ENCODE measurements at places on chromosomes 13 and 19.

- DNase-seq = no peak
Measured at GRCh38 chr13:28375250-28375930, 119.5 kb downstream of the FLT1 start.

DNA sequence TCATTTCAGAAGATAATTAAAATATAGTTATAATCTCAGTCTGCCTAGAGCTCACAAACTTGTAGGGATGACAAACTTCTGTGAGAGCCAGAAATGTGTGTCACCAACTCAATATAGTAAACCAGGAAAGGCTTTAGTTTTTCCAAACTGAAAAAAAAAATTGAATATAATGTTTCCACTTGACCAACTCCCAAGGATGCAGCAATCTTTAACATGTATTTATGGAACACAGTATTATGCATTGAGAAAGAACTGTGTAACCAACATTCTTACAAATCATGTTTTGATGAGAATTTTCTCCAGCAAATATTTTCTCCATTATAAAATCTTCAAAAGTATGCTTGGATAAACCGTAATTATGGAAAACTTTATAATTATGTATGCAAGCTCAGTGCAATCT is 50.1 kb upstream of the KLF12 start:
- DNase-seq = no peak

GRCh38 chr13:99469041-99469440 is 32.2 kb upstream of the TM9SF2 start:
- peak; percentile 17 for DNase-seq

DNA sequence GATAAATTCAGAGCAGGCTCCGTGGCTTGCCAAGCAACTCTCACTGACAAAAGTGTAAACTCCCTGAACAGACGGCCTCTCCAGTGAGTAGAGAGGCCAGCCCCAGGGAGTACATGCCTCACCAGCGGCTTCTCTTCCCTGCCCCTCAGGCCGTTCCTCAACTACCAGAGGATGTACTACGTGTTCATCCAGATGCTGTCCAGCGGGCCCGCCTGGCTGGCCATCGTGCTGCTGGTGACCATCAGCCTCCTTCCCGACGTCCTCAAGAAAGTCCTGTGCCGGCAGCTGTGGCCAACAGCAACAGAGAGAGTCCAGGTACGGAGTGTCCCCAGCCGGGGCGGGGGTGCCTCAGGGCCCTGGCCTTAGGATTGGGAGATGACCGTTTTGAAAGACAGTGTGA is 93.4 kb upstream of the MCF2L start:
- no peak for DNase-seq

- DNase-seq = peak; percentile 52
Measured at GRCh38 chr19:7196763-7197118, 97.5 kb downstream of the INSR start.

- peak; percentile 100 for DNase-seq
Measured at GRCh38 chr19:38658462-38659306, 11.2 kb downstream of the ACTN4 start.

- no peak for DNase-seq
Measured at GRCh38 chr19:12834566-12834943, at the start of gene RTBDN. RTBDN (minus strand) TSS chr19:12834579; CDS start chr19:12829979, 4,600 bp downstream.

GRCh38 chr13:24916464-24916863 is 152.5 kb downstream of the RNF17 start:
- no peak for DNase-seq

DNA sequence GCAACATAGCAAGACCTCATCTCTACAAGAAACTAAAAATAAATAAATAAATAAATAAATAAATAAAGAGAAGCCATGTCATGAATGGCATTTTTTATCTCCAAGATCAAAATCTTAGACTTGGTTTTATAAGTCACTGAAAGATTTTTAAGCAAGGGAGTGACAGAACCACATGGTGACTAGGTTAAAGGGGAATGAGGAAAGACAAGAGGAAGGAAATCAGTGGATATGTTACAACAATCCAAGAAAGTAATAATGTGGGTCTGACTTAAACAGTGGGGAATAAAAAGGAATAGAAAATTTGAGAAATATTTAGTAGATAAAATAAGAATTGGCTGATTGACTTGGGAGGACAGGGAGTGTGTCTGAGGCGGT is 18.8 kb upstream of the MED4 start:
- DNase-seq = no peak

GRCh38 chr13:32225481-32225931 is 89.7 kb downstream of the ZAR1L start:
- DNase-seq = peak; percentile 38

DNA sequence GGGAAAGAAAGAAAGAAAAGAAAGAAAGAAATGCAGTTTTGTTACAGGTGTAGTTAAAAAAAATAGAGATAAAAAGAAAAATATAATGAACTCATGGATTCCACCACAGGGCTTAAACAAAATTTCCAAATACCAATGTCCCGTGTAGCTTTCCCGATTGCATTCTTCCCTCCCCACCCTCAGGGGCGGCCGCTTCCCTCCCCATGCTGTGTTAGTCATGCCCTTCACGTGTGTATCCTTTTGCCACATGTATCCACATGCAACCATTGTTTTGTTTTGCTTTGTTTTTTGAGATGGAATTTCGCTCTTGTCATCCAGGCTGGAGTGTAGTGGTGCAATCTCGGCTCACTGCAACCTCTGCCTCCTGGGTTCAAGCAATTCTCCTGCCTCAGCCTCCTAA is 3.6 kb upstream of the KMT5C start:
- DNase-seq = no peak

- DNase-seq = no peak
Measured at GRCh38 chr19:15986701-15987100, 37.9 kb downstream of the OR10H4 start.

GRCh38 chr13:44679597-44679996 is 103.5 kb upstream of the TSC22D1 start:
- DNase-seq = no peak

GRCh38 chr13:113474179-113474578 is 16.3 kb downstream of the DCUN1D2 start:
- peak; percentile 49 for DNase-seq

DNA sequence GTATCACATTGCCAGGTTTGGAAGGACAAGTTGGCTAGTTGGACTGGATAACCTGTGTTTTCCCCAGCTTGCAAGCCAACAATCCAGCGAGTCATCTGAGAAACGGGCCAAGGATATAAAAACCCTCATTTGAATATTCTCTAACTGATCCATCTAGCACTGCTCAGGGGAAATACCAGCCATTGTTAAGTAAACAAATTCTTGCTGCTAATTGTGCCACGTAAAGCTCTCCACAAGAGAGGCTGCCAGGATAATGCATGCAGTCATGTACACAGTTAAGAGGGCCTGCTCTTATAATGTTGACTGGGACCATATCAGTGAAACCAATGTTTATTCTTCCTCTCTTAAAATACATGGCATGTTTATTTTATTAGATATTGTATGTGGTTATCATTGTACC is 663.2 kb upstream of the SGCG start:
- DNase-seq = no peak

- peak; percentile 10 for DNase-seq
Measured at GRCh38 chr13:80237646-80238045, 103.3 kb downstream of the SPRY2 start.

DNA sequence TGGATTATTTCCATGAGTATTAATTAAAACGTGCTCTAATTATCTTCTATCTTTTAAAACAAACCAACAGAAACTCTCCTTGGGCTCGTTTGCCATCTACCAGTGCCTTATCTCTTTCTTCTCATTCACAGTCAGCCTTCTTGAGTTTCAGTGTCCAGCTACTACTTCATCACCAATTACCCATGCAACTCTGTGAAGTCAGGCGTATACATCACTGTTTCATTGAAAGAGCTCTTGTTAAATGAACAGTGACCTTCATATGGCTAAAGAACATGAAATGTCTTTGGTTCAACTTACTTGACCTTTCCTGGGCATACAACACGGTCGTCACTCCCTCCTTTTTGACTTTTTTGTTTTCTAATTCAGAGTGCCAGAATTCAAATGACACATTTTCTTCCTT is 5.2 kb upstream of the IFT88 start:
- no peak for DNase-seq

DNA sequence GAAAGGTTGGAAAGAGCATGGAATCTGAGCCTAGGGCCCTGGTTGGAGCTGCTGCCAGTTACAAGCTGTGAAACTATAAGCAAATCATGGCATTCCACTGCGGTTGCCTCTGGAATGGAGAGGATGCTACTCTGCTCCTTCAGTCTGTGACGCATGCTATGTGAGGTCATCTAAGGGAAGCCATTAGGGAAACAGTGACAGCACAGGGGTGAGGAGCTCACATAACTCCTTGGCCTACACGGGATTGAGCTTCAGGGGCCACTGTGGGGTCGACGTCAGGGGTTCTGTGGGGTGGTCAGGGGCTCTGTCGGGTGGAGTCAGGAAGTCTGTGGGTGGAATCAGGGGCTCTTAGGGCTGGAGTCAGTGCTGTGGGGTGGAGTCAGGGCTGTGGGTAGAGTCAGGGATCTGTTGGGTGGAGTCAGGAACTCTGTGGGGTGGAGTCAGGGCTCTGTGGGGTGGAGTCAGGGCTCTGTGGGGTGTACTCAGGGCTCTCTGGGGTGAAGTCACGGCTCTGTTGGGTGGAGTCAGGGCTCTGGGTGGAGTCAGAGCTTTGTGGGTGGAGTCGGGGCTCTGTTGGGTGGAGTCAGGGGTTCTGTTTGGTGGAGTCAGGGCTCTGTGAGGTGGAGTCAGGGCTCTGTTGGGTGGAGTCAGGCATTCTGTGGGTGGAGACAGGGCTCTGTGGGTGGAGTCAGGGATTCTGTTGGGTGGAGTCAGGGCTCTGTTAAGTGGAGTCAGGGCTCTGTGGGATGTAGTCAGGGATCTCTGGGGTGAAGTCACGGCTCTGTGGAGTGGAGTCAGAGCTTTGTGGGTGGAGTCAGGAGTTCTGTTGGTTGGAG is 35.8 kb upstream of the MEDAG start:
- DNase-seq = peak; percentile 100

DNA sequence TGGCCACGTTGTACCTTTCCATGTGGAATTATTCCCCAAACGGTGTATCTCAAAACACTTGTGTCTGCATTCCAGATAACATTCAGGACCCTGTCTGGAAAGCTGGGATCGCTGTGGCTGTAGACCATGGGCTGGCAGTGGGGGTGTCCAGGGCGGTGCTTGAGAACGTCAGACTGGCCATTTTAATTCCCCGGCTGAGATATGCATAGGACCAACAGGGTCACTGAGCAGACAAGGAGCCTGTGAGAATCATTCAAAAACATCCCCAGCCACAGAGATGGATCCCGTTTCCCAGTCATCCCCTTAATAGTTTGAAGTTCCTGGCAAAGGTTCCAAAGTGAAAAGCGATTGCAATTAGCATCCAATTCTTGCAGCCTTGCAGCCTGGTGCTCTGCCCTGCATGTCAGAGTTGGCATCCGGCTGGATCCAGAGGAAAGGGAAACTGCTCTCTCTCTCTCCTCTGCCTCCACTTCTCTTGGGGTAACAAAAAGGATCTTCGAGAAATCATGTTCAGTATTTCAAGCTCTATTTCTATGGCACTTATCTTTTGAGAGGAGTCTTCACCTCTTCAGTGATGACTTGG is 41.6 kb downstream of the IFT88 start:
- peak; percentile 3 for DNase-seq

DNA sequence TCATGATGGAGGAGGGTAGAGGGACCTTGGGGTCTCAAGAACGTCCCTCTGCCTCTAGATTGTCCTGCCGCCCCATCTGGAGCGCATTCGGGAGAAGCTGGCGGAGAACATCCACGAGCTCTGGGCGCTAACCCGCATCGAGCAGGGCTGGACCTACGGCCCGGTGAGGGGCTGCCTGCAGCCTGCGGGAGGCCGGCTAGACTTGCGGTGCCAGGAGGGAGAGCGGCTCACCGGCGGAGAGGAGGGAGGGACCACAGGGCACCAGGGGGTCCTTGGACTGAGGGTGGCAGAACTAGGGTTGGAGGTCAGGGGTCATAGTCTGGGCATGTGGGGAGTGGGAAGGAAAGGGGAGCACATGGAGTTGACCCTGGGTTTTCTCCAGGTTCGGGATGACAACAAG is 29.9 kb downstream of the RYR1 start:
- no peak for DNase-seq

GRCh38 chr13:103068836-103069235 is 2.6 kb upstream of the SLC10A2 start:
- DNase-seq = no peak

- no peak for DNase-seq
Measured at GRCh38 chr13:23456437-23457210, 23.1 kb upstream of the SACS start.

GRCh38 chr13:84661718-84662117 is 779.4 kb upstream of the SLITRK1 start:
- no peak for DNase-seq

- DNase-seq = peak; percentile 24
Measured at GRCh38 chr19:39497996-39498797, 550 bp upstream of the DLL3 start.

DNA sequence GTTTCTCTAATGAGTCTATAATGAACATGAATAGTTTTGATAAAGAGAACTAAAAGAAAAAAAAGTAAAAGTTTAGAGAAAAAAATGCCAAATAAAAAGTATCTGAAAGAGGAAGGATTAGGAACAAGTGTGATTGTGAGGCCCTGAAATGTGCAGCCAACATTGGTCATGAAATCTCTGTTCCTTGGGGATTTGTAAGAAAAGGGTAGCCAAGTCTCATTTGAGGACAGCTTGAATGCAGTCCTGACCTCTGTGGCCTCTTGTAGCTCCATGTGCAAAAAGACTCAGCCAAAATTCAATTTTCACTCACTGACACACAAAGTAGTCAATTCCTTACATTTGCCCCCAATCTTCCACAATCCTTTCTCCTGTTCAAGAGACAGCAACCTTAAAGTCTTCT is 167.9 kb downstream of the KLF12 start:
- no peak for DNase-seq

- DNase-seq = no peak
Measured at GRCh38 chr13:91768746-91769145, 370.3 kb downstream of the GPC5 start.

DNA sequence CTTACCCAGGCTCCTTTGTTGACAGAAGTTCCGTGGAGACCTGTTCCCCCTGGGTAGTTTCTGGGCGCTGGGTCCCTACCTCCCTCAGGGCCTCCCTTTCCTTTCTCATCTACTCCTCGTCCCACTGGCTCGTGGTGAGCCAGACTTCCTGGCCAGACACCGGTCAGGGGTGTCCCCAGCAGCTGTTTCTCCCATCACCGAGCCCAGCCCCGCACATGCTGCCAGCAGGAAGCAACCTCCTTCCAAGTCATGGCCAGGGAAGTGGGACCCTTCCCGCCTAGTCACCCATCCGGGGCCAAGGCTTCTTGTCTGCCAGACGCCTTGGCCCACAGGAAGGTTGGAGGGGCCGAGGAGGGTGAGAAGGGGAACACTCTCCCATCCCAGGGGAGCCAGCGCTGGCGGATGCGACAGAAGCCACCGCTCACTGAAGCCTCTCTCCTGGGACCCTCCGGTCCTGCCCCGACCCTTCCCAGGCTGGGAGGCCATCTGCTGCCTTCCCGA is 5.7 kb downstream of the PAK4 start:
- peak; percentile 22 for DNase-seq

GRCh38 chr13:50678464-50679162 is 164.9 kb downstream of the DLEU7 start:
- peak; percentile 88 for DNase-seq

DNA sequence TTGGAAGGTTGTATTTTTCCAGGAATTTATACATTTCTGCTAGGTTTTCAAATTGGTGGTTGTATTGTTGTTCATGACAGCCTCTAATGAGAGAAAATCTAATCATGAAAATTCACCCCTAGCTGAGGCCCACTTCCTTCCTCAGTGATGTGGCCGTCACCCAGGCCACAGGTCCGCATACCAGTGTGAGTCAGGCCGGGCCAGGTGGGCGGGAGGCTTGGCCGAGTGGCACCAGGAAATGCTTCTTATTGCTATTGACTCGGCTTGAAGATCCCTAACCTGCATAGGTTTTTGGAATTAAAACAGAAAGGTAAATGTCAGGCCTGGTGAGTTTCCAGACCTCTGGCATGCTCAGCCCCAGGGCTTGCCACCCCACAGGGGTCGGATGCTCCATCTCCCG is 88.7 kb downstream of the SCGB2B2 start:
- no peak for DNase-seq
